ENCODE measurements at places on chromosomes 4 and X.

GRCh38 chr4:54433686-54434085, 204.6 kb downstream of the PDGFRA start:
- no peak for DNase-seq

DNA sequence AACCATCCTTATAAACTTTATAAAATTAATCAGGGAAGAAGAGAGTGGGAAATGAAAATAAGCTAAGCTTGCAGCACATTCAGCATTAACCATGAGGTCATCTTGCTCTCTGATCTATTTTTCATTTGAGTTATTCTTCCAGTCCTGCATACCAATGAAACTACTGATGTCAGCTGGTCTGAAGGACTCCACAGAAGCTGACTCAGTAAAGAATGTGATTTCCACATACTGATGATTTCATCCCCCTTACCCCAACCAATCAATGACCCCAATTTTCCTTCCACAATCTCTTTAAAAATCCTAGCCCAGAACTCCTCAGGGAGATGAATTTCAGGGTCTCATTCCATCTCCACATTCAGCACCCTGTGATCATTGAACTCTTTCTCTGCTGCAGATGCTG, 18.8 kb upstream of the DSPP start:
- DNase-seq = no peak

GRCh38 chr4:55367084-55367722, 21.2 kb downstream of the SRD5A3 start:
- DNase-seq = no peak

DNA sequence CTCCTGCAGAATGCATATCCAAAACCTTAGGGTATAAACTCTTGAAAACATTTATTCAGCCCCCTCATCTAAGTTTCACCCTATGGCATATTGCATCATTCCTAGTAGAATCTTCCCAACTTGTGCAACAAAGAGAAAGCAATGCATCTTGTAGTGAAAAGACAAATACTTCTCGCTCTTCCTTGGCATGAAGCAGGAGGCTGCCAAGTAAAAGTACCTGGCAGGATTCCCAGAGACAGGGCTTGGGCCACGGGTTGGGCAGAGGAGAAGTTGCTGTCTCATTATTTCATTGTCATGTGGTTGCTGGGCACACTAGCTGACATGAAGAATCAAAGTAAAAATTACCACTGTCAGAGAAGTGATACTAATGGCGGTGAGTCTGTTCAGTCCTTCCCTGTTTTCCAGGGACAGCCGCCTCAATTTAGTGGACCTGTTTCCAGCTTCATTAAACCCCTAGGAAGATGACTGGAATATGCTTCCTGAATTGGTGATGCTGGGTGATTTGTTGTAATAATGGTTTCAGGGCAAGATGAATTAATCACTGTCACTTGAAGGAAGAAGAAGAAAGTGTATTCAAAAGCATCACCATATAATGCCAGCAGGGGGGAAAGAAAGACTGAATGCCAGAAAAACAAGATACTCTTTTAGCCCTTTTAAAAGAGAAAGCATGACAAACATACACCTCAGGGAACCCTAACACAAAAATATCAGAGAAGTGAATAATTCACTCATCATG, 380.5 kb upstream of the IGFBP7 start:
- no peak for DNase-seq

GRCh38 chr4:609400-610050, 15.8 kb upstream of the PDE6B start:
- DNase-seq = no peak

GRCh38 chr4:103272174-103272573, 74.0 kb upstream of the CENPE start:
- DNase-seq = no peak

DNA sequence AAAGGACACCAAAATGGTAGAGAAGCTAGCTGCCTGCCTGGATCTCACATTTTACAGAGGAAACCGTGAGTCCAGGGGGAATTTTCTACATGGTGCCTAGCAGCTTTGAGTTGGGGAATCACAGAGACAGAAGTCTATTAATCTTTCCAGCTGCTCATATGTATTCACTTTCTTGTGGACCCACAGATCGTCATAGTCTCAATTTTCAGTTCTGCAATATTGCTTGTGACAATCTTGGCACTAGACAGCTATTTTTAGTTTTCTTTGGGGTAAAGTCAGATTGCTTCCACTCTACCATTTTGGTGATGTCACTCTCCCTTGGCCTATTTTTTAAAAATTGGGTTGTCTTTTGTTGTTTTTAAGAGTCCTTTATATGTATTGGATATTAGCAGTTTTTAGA, 233.4 kb upstream of the STK26 start:
- no peak for DNase-seq

DNA sequence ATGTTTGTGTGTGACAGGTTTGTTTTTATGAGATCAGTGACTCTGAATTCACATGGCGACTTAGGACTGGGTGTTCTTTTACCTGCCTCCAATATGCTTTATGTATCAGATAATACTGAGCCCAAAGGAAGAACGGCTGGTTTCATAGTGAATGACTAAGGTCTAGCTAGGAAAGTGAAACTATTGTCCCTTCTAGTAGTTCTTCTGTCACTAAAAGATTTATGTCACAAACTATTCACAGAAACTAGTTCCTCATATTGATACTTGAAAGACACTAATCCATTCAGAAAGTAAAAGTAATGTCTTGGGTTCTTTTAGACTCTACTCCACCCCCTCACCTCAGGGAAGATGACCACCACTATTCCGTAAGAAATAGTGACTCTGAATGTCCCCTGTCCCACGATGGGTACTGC, 81.7 kb downstream of the EGF start:
- DNase-seq = no peak

- no peak for DNase-seq
Observed at GRCh38 chrX:42135583-42136228, 212.4 kb upstream of the CASK start.

DNA sequence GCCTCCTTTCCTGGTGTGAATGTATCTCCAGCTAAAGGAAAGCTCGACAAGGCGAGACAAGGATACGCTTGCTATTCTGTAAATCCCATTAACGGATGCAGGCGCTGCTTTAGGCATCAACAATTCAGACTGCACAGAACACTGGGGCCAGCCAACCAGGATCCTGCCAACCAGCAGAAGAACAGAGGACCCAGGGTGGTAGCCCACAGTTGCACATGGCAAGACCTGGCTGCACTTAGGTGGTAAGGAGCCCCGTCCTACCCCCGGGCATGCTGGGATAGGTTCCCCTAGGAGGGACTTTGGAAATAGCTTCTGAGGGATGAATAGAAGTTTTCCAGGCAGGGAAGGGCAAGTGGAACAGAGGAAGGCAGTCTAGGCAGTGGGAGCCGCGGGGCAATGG, 20.7 kb downstream of the PSAPL1 start:
- DNase-seq = no peak

DNA sequence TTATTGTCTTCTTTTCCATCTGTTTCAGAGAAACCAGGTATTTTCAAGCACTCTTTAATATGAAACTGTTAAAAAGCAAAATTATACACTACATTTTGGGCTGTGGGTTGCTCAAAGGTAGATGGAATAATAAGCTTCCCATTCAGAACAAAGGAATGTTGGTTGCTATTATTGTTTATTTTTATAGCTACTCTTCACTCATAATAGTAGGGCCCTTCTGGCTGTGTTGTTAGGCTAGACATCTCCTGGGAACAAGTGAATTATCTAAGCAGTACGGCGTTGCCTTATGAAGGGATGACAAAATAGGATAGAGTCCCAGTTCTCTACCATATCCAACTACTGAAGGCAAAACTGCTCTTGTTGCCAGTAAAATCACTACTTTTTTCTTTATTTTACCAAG, 34.2 kb downstream of the TENM3 start:
- no peak for DNase-seq

- DNase-seq = no peak
Observed at GRCh38 chr4:181219783-181220416, 1023.3 kb upstream of the TENM3 start.

DNA sequence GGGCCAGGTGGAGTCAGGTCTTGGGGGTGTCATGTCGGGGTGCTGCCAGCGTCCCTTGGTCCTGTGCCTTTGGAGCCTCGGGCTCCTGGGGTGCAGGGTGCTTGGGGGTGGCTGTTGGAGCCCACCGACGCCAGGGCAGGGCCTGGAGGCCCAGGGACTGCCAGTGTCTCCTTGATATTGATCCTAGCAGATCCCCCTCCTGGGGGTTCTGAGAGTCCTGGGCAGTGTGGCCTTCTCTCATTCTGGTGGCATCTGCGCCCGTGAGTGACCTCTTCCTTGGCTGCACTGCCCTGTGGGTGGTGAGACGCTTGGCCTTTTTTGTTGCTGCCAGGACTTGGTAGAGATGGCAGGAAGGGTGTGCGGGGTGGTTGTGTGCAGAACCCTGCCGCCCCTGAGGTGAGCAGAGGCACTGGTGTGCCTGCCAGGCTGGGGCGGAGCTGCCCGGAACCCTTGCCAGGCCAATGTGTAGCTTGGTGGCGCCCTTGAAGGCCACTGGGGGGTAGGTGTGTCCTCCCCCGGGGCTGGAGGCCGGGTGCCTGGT, 7.0 kb downstream of the NAT8L start:
- DNase-seq = no peak

GRCh38 chr4:47084795-47085194, 53.4 kb downstream of the GABRB1 start:
- DNase-seq = no peak

- no peak for DNase-seq
Observed at GRCh38 chr4:39036172-39036571, 4.0 kb upstream of the TMEM156 start.

DNA sequence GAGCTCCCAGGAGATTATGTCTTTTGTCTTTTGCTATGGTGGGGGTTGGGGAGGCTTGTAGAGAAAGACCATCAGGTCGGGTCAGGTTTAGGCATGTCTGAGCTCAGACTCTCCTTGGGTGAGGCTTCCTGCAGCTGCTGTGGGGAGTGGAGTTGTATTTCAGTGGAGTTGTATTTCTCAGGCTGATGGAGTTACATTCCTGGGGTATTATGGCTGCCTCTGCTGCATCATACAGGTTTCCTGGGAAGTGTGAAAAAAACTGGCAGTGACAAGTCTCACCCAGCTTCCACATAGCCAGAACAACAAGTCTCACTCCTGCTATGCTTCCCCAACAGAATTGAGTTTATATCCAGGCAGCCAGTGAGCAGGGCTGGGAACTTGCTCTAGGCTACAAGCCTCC, 119.3 kb downstream of the VSIG4 start:
- DNase-seq = no peak

GRCh38 chr4:44257461-44257860, 191.1 kb downstream of the KCTD8 start:
- DNase-seq = no peak

GRCh38 chr4:184649971-184650855, 675 bp downstream of the PRIMPOL start:
- DNase-seq = no peak

DNA sequence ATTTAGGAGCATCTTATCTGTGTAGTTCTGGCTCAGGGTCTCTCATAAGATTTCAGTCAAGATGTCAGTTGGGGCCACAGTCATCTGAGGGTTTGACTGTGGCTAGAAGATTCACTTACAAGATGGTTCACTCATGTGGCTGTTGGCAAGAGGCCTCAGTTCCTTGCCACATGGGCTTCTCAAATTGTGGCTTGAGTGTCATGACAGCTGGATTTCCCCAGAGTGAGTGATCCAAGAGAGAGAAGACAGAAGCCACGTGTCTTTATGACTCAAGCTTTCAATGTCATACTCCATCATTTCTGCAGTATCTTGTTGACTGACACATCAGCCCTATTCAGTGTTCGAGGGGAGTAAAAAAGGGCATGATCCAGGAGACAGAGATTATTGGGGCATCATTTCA, 131.3 kb upstream of the AP1S2 start:
- DNase-seq = no peak

- no peak for DNase-seq
Observed at GRCh38 chrX:123121241-123121640, 62.8 kb upstream of the GRIA3 start.

DNA sequence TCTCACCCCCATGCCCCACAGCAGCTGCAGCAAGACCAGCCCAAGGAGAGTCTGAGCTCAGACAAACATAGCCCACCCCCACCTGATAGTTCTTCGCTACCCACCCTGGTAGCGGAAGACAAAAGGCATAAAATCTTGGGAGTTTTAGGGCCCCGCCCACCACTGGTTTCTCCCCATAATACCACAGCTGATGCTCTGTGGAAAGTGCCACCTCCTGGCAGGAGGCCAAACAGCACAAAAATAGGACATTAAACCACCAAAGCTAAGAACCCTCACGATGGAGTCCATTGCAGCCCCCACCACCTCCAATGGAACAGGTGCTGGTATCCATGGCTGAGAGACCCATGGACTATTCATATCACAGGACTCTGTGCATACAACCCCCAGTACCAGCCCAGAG, 226.7 kb downstream of the SNCA start:
- DNase-seq = no peak

GRCh38 chr4:183173580-183174526, 74.8 kb downstream of the WWC2 start:
- no peak for DNase-seq

DNA sequence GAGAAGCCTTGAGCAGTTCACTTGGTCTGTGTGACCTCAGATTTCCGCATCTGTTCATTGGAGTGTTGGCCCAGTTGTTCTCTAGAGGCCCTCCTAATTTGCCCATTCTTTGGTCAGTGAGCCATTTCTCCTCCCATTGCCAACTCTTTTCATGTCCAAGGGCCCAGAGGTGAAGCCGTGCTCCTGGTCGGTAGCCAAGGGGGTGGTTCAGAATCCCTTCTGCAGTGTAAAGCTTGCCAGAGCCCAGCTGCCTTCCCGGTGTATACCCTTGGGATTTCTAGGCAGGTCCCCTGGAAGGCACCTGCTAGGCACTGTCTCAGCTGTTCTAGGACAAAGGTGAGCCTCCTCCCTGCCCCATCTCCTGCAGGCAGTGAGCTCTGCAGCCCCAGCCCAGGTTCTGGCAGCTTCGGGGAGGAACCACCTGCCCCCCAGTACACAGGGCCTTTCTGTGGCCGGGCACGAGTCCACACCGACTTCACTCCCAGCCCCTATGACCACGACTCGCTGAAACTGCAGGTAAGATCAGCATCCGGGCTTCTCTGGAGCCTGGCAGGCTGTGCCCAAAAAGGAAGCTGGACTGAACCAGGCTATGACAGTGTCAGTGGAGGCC, 12.3 kb downstream of the SASH3 start:
- DNase-seq = no peak

DNA sequence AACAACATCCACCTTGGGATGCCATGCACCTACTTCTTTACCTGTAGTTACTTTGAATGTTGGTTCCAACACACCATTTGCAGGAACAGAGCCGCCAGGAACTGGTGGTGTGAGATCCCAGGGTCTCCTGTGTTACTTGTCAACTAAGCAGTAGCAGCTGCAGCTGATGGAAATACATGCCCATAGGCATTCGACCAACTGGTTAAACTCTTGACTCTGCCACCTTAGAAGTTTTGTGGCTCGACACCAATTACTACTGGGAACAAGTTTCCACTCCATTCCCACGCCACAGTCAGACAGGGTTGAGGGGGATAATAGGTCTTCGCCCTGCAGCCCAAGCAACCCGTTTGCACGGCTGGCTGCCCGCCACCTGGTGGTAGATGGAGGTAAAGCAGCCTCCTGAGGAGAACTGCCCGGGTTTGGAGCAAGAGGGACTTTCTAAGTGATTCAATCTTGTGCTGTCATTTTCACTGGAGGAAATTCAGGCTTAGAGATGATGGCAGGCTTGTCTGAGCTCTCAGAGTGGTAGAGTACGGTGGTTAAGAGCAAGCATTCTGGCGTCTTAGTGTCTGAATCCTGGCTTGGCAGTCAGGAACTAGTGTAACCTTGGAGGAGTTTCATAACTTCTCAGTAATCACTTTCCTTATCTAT, 119.1 kb upstream of the TRIM2 start:
- DNase-seq = peak; percentile 77
